Stomach (tissue), 19 donors: ENCODE measurements at places on chromosomes 1 and 21. TPM values are rescaled to one million over a fixed set of nuclear protein-coding genes. Genes with fewer than 3 reads are reported as not detected.

DNA sequence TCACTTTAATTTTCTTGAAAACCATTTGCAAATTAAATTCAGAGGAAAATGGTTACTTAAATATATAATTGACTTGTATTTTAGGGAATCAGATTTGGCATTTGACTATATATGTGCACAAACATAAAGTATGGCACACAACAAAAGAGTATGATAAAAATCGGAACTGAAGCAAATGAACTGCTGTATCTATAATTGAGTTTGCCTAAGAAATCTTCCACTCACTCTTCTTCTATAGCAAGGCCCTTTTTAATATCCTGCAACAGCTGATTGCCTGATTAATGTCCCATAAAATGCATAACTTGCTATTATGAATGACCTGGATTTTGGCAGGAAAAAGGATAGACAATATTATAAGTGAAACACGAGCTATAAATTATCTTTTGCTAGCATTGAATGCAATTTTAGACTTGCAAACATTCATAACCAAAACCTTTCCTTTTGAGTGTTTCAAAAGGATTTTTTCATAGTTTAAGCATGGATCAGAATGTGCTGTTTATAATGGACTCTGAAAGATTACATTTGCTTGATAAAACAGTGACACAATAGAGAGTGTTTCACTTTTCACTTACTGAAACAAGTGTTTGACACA is 2204.3 kb downstream of the MRPL39 start:
- no peak for DNase-seq
- no peaks in the 10 kb centered on the region for H3K27me3 ChIP-seq
- H3K4me1 ChIP-seq, result no peaks in the 10 kb centered on the region
- H3K27ac ChIP-seq, result no peak overlapping the region
- H3K36me3 ChIP-seq, result no peaks in the 10 kb centered on the region

- peaks cover 100% of the 10 kb centered on the region for H3K4me1 ChIP-seq
- no peak for DNase-seq
- no peak overlapping the region for H3K27ac ChIP-seq
- no peak overlapping the region for H3K4me3 ChIP-seq
Observed at GRCh38 chr21:37459575-37459974, 93.0 kb downstream of the DYRK1A start.

DNA sequence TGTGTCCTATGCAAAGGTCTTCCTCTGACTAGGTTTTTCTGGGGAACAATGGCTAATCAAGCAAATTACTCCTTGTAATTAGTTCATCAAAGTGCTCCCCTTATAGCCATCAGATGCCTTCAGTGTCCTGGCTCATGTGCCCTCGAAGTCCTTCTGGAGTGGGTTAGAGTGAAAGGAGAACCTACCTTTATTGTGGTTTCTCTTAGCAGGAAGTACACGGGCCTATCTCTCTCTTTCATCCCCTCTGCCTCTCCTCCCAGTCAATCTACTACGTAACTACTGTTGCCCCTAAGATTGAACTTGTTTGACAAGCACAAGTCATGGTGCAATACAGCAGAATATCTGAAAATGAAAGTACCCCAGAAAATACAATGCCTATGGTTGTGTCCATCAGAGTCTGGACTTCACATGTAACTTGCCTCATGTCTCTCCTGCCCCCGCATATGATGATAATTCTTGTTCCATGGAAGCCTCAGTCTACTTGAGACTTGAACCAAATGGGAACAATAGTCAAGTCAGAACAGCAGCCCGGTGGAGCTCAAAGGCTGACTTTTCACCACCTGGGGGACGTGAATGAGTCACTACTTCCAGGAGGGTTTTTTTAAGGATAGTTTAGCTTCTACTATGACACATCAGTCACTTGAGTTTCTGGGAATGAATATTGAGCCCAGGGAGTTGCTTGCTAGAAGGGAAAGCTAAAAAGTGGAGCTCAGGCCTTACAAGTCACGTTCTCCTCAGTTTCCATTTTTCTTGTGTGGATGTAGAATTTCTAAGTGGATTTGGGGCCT is 243.6 kb downstream of the TNR start:
- no peak for DNase-seq
- H3K4me3 ChIP-seq, result no peak overlapping the region
- no peaks in the 10 kb centered on the region for H3K27me3 ChIP-seq
- H3K36me3 ChIP-seq, result no peaks in the 10 kb centered on the region
- no peaks in the 10 kb centered on the region for H3K4me1 ChIP-seq

- no peaks in the 10 kb centered on the region for H3K4me1 ChIP-seq
- DNase-seq, result no peak
- H3K27ac ChIP-seq, result no peak overlapping the region
- H3K27me3 ChIP-seq, result no peaks in the 10 kb centered on the region
Observed at GRCh38 chr1:2098301-2098698, 48.1 kb downstream of the PRKCZ start.

GRCh38 chr1:51973587-51974474 is 16.7 kb downstream of the RAB3B start:
- DNase-seq, result no peak
- H3K4me1 ChIP-seq, result no peaks in the 10 kb centered on the region
- H3K36me3 ChIP-seq, result no peaks in the 10 kb centered on the region
- no peaks in the 10 kb centered on the region for H3K27me3 ChIP-seq

The PTPRC gene
- total RNA-seq, result 25.4 TPM

The H3-3A gene
- 30.7 TPM for total RNA-seq
